ENCODE measurements at places on chromosomes 2 and 18.
A peak's percentile ranks its signal among the peaks of the same experiment; 100 is the strongest.

GRCh38 chr2:199870581-199870980 lies 19.6 kb upstream of the FTCDNL1 start:
- DNase-seq, result no peak

- DNase-seq, result no peak
Measured at GRCh38 chr18:38571651-38572050, 1006.1 kb upstream of the CELF4 start.

- no peak for DNase-seq
Measured at GRCh38 chr2:10720947-10721395, 459 bp upstream of the ATP6V1C2 start.

DNA sequence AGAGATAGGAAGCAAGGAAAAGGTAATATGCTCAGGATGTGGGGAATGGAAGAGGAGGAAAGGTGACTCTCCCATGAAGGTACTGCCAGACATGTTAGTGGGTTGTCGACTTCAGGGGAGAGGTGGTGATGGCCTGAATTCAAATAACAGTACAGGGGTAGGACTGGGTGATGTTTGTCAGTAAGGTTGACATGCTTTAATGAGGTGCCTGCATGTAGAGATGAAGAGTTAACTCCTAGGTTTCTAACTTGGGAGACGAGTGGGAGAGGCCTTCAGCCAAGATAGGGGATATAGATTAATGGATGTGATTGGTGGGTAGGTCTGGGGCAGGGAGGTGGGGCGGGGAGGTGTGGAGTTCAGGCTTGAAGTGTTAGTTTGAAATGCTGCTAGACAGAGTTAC lies 2.6 kb downstream of the NAPG start:
- no peak for DNase-seq

- DNase-seq, result no peak
Measured at GRCh38 chr18:59659508-59660170, 37.6 kb downstream of the CCBE1 start.

DNA sequence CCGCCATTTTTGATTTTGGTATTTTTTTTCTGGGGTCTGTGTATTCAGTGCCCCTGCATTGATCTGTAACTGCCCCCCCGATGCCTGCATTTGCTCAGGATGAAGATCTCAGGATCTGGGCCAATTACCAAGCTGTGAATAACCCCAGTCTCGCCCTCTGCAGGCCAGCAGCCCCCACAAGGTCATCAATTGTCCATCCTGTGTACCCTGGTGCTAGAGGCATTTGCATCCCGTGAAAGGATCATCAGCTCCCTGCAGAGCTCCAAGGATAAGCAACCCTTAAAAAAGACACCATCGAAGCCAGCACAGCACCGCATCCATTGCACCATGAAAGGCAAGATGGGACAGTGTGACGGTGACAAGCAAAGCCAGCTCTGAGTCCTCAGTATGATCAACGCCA lies 154.1 kb upstream of the KLHL29 start:
- DNase-seq, result no peak

- DNase-seq, result no peak
Measured at GRCh38 chr2:233037078-233037477, 4.6 kb downstream of the NEU2 start.

DNA sequence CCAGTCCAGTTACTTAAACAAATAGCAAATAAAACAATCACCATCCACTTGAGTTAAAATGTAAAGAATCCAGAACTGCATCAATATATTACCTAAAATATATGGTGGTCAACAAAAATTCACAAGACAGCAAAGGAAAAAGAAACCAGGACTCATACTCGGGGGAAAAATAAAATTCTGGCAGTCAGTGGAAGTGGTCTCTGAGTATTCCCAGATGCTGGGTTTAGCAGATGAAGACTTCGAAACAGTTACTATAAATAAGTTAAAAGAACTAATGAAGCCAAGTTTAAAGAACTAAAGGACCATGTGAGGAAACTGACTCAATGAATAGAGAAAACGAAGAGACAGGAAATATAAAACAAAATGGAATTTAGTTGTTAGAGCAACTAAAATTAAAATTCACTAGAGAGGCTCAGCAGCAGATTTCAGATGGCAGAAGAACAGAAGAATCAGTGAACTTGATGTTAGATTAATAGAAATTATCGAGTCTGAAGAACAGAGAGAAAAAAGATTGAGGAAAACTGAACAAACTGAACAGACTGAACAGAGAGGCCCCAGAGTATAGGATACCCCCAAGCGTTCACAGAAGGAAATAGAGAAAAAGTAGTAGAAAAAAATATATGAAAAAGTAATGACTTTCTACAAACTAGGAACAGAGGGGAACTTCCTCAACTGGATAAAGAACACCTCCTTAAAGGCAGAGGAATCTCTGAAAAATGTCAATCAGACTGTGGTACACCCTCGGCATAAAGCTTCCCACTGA lies 27.9 kb downstream of the MGAT4A start:
- DNase-seq, result no peak

- no peak for DNase-seq
Measured at GRCh38 chr2:78979380-78980151, 45.9 kb upstream of the REG3G start.

DNA sequence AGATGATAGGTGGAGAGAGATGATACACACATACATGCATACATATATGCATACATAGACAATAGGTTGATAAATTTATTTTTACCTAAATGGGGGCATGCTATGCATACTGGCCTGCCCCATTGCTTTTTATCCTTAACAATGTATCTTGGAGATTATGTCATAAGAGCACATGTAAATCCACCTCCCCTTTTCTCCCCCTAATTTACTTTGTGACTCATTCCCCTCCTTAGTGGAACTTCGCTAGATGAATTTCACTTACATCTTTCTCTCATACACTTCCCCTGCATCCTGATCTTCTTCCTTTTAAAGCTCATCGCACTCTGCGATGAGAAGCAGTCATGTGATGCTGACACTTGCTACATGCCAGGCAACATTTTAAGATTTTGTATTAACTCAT lies 223.6 kb downstream of the C1D start:
- DNase-seq, result no peak

DNA sequence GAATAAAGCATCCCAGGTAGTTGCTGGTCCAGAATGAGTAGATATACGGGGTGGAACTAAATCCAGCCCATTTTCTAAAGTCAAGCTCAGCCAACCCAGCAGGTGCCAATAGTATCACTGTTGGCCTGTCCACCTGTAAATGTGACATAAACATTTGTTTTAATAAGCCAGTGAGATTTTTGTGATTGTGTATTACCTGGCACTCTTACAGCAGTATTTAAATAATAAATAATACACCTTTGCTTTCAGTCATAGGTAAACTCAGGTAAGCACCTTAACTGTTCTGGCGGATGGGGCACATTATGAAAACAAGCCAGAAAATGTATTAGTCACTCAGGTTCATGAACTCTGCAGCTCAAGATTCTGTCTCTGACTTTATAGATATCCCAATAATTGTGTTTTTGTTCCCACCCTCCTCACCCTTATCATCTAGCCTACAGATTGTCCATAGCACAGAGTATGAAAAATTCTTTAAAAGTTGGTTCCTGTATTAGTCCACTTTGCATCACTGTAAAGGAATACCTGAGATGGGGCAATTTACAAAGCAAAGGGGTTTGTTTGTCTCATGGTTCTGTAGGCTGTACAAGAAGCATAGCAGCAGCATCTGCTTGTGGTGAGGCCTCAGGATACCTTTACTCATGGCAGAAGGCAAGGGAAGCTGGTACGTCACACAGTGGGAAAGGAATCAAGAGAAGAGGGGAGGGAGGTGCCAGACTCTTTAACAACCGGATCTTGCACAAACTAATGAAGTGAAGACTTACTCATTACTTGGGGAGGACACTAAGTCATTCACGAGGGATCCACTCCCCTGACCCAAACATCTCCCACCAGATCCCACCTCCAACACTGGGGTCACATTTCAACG lies 73.0 kb upstream of the CYRIA start:
- DNase-seq, result no peak

DNA sequence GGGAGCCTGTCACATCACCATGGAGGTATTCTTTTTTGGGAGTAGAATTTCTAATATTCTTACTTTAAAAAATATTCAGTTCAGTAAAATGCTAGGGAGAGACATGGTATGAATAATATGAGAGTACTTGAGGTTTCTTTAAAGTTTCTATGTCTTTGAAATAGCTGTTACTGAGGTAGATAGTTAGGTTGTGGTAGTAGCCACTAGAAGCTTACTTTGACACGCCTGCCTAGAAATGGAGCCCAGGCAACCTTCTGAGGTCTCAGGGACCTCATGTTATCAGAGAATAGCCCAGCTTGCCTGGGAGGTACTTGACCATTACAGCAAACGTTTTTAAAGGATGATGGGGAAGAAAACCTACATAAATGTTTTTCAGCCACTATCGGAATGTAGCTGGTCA lies 131.2 kb downstream of the AGPS start:
- no peak for DNase-seq

DNA sequence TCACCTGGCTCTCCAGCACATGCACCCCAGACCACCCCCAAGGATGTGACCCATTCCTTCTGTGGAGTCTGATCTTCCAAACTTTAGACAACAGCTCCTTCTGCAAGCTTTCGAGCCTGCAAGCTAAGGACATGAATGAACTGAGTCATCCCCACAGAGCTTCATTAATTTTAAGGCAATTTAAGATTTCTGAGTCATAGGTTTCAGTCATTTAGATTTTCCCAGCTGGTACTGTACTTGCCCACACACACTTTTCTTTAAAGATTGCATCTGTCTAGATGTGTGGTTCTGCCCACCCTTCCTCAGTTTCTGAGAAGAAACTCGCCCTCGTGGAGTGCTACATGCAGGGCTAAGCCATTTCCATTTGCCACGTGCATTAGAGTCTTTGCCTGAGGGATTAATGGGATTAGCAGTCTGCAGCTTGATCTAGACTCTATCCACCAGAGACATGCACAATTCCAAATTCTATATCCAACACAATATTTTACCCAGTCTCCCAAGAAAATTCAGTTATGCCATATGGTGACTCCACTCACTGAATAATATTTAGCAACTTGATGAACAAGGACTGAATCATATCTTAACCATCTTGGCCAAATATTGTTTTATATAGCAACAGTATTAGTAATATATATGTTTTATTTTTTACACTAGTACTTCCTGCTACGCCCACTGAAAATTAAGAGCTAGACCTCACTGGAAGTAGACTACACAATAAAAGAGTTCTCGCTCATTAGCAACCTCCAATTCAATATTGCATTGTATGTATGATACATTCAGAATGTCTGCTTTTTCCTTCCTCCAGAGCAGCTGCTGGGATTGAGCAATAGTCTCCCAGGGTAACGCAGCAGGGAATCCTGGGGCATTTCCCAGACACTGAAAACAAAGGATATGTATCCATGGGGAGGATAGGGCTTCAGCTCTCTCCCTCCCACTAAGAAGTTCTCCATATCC lies 14.3 kb upstream of the TRIB2 start:
- DNase-seq, result peak; percentile 69

DNA sequence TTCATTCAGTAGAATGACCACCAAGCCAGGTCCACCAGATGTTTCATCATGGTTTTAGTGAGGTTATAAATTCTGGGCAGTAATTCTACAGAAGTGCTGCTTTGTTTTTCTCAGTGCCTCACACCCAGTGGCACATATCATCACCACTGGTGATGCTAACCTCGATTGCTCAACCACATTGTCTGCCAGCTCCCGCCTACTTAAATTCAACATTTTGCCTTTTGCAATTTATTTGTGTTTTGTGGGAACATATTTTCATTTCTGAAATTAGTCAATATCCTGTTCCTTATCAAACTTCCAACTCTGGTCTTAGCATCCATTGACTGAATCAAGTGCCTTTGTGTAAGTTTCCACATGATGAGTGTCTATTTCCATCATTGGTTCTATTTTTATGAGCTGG lies 62.3 kb upstream of the TMEM178A start:
- DNase-seq, result no peak

GRCh38 chr18:51884039-51884438 lies 456.0 kb upstream of the DCC start:
- DNase-seq, result no peak

DNA sequence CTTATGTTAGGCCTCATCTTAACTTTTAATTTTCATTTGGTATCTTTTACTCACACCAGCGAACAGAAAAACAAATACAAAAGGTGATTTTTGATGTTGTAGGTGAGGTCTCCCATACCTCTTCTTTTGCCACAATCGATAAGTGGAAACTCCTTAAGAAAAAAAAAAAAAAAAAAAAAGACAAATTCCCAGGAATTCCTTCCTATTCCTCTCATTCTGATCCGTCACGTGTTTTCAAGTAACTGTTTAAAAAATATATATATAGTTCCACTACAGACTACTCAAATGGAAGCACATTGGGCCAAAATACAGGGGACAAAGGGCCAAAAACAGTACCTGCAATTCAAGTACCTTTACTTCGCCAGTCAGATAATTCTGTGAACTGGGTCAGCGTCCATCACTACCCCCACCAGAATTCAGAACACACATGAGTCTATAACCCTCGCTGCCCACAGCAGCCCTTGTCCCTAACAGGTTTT lies 16.5 kb downstream of the NMUR1 start:
- DNase-seq, result no peak

GRCh38 chr18:13452388-13452811 lies 233.8 kb downstream of the LDLRAD4 start:
- DNase-seq, result no peak

DNA sequence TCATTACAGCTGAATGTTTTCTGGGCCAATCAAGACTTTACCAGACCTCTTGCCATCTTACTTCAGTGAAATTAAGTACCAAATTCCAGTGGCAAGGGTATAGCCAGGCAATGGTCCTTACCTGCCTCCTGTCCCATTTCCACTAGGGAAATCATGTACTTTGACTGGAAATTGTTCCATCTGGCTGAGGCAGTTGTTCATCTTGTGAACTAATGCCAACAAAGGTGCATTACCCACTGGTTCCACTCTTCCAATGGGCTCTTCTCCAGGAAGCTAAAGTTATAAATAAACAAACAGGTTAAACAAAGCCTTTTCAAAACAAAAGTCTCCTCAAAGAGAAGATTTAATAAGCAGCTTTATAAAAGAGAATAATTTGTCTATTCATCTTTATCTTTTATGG lies 80.7 kb upstream of the DNER start:
- DNase-seq, result no peak

- no peak for DNase-seq
Measured at GRCh38 chr18:48195787-48196186, 213.4 kb downstream of the ZBTB7C start.

DNA sequence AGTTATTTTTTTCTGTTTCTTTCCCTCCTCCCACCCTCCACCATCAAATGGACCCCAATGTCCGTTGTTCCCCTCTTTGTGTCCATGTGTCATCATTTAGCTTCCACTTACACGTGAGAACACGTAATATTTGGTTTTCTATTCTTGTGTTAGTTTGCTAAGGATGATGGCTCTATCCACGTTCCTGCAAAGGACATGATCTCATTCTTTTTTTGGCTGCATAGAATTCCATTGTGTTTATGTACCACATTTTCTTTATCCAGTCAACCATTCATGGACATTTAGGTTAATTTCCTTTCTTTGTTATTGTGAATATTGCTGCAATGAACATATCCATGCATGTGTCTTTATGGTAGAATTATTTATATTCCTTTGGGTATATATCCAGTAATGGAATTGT lies 91.3 kb upstream of the TNP1 start:
- DNase-seq, result no peak

- DNase-seq, result no peak
Measured at GRCh38 chr18:2618009-2618408, 37.5 kb upstream of the SMCHD1 start.
